ENCODE measurements at places on chromosomes 5 and 9. TPM values are rescaled to one million over a fixed set of nuclear protein-coding genes. Genes with fewer than 3 reads are reported as not detected.
A peak's percentile ranks its signal among the peaks of the same experiment; 100 is the strongest.

TPPP gene
- not detected for total RNA-seq

MAT2B gene
- total RNA-seq = 89.1 TPM

ZBTB5 gene
- total RNA-seq = 9.8 TPM

DNA sequence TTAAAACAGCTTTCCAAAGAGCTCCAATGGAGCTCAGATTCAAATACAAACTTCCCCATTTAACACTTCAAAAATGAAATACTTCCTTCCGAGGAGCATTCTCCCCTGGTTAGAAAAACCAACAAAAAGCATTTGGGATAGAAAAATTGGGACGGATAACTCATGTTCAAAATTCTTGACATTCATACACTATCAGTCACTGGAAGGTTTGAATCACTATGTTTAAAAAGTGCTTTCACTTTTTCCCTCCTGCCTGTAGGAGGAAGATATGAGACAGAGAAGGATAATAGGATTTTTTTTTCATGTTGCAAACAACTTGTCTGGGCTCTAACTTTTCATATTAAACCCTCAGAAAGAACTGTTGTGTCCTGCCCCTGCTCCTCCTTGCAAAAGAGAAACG is 412.0 kb downstream of the ACTL7B start:
- peak; percentile 50 for DNase-seq

DNA sequence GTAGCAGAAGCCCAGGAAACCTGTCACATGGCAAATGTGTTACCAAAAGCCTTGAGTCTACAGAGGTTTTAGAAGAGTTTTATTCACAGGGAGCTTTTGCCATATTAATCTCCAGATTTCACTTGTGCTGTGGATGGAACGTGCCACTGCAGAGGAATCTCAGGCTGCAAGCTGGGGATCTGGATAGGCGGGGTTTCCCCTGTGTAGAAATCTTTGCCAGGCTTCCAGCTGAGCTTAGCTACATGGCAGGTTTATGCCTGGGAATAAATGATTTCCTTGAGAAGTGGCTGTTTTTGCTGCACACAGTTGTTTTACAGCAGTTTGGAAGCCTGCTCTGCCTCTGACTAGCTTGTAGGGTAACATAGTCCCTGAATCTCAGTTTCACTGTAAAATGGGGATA is 224.6 kb upstream of the PLPPR1 start:
- DNase-seq = no peak

DNA sequence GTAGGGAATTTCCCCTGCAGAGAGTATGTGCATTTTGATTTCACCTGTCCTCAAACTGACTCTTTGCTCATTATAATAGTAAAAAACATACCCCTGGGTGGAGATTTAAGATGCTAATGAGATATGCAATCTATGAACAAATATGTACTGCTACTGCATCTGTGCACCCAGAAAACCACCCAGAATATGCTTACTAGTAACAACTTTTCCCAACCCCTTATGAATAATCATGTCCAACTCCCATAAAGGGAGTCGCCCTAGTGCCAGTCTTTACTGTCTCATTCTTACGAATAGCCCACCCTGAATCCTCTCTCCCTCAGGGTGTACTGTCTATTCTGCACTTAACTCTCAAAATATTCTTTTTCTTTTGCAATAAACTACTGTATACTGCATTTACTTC is 39.0 kb upstream of the ZFP37 start:
- DNase-seq = no peak

DNA sequence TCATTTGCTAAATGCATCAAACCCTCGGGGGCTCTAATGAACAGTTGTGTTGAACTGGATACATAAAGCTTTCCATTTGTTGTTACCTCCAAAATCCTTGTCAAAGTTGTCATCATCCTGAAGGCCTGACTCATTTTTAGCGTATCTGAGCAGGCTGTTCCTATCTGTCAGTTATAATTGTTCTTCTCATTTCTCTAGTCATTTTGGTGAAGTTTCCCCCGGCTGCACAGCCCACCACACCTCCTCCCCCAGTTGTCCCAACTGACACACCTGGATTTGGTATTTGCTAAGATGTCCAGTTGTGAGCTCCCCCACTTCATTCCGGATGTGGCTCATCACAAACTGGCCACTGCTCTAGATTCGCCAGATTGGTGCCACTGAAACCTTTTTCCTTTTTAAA is 27.7 kb downstream of the ZFAND5 start:
- no peak for DNase-seq

Measured in Daoy (cell line).